ENCODE measurements at places on chromosomes 5 and 9.

GRCh38 chr5:39100301-39100850 is 26.2 kb upstream of the RICTOR start:
- no peak for DNase-seq

- no peak for DNase-seq
Observed at GRCh38 chr9:134489621-134490408, 151.8 kb upstream of the COL5A1 start.

- DNase-seq: no peak
Observed at GRCh38 chr5:143536364-143536763, 132.9 kb upstream of the NR3C1 start.

- no peak for DNase-seq
Observed at GRCh38 chr5:7659420-7659819, 191.5 kb downstream of the CFAP90 start.

GRCh38 chr5:97644206-97644605 is 461.2 kb upstream of the RIOK2 start:
- DNase-seq: no peak

DNA sequence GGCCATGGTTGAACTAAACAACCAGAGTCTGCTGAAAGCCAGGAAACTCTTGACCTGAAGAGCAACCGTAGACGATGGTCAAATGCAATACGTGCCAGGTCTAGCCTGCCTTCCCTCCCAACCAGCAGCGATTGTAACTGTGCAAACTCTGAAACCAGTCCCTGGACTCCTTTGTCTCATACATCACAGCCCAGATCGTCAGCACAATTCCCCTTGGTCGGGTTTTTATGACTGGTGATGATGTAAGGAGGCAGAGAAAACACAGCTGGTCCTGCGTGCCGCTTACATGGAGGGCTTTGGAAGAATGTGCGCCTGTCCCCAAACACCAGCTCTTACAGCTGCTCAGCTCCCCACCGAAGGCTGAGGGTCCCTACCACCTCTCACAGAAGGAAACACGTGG is 24.6 kb downstream of the SMIM23 start:
- DNase-seq: no peak

- no peak for DNase-seq
Observed at GRCh38 chr5:92002721-92003274, 619.7 kb upstream of the ARRDC3 start.

- DNase-seq: peak; percentile 11
Observed at GRCh38 chr5:129400395-129400983, 59.6 kb upstream of the ADAMTS19 start.

GRCh38 chr9:14823800-14824199 is 86.4 kb downstream of the FREM1 start:
- no peak for DNase-seq

DNA sequence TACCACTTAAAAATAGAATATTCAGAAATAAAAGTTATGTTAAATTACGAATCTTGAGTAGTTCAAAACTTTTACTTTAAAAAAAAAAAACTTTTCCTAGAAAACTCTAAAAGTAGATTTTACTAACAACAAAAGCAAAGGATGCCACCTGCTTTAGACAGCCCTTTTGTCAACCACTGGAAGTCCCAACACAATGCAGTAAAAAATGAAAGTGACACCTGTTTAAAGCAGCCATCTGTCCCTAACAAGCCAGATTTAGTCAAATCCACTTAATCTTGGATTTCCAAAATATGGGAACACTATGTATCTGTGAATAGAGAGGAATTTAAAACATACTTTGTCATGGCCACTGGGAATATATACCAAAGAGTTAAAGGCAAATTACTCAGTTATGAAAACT is 3.8 kb downstream of the RFX3 start:
- no peak for DNase-seq

GRCh38 chr5:151051066-151051930 is 29.5 kb downstream of the TNIP1 start:
- peak; percentile 40 for DNase-seq

GRCh38 chr9:135909371-135909770 is 2.0 kb upstream of the CAMSAP1 start:
- no peak for DNase-seq

- peak; percentile 77 for DNase-seq
Observed at GRCh38 chr9:4984171-4984620, 876 bp upstream of the JAK2 start.

- no peak for DNase-seq
Observed at GRCh38 chr9:129949821-129950220, 93.2 kb downstream of the FNBP1 start.

DNA sequence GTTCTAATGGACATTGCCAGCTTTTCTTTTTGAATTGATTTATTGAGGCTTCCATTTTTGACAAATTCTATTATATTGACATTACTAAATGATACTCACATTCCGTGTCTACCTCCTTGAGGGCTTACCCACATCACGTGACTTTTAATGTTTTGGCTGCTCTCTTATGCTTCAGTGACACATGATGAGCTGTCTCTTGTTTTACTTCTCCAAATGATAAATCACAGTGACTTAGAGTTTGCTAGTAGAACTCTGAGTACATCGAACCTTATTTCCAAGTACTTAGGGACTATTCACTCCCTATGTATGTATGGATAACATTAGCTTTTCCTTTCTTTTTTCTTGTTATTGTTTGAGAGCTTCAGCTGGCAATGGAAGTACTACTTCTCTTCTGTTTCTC is 169.8 kb upstream of the KCNN2 start:
- no peak for DNase-seq

GRCh38 chr9:120443489-120443888 is 136.5 kb downstream of the CDK5RAP2 start:
- no peak for DNase-seq

GRCh38 chr5:97002983-97003382 is 67.1 kb downstream of the LNPEP start:
- no peak for DNase-seq

DNA sequence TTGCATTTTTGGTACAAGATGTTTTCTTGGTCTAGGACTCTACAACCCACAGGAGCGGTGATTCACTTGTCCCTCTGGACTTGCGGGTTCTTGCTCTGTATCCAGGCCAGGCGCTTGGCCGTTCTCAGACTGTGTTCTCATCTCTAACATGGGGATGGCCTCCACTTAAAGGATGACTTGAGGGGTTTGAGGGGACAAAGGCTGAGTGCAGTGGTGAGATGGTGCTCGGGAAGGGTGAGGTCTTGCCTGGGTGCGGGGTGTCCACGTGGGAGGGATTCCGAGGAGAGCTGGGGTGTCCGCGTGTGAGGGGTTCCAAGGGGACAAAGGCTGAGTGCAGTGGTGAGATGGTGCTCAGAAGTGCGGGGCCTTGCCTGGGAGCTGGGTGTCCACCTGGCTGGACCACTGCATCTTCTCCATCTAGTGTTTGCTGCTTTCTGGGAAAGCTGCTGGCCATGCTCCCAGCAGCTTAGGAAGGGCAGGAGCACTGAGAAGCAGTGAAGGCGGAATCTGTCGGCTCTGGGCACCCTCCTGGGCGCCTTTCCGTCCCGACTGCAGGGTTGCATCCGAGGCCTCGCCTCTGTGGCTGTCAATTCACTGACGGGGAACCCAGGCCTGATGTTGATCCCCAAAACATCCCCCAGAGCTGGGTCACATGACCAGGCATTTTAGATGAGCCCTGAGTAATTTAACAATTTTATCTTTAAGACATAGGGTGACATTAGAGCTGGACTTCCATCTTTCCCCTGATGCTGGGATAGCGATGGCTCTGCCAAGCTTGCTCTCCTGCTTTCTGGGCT is 280.5 kb upstream of the IRX4 start:
- DNase-seq: no peak

GRCh38 chr9:133443982-133444381 is 15.8 kb upstream of the CACFD1 start:
- DNase-seq: no peak

- no peak for DNase-seq
Observed at GRCh38 chr5:14374100-14374499, 207.5 kb upstream of the OTULINL start.

- DNase-seq: peak; percentile 5
Observed at GRCh38 chr5:115785381-115786065, 30.9 kb downstream of the CDO1 start.

- no peak for DNase-seq
Observed at GRCh38 chr5:100575815-100576214, 40.6 kb downstream of the FAM174A start.

DNA sequence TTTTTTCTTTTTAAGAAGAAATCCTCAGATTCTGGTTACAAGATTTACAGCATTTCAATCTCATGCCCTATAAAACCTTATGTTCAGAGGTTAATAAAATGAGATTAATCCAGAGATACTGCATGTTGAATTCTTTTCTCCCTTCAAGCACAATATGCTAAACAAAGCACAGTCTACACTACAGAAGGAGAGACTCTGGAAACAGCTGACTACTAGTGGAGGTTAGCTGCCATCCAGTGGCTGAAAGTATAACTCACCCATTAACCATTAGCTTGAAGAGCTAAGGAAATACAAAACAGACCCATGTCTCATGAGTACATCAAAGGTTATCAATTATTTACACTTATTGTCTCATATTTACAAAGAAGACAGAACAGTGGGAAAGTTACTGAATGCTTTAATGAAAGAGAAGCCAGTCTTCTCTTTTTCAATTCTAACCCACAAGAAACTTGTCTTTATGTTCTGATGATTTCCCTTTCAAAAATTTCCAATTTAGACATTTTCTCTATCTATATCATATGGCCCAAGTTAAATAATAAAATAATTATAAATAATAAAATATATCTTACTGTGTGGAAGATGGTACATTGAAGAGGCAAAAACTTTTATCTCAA is 12.7 kb upstream of the DNAH5 start:
- DNase-seq: peak; percentile 89

DNA sequence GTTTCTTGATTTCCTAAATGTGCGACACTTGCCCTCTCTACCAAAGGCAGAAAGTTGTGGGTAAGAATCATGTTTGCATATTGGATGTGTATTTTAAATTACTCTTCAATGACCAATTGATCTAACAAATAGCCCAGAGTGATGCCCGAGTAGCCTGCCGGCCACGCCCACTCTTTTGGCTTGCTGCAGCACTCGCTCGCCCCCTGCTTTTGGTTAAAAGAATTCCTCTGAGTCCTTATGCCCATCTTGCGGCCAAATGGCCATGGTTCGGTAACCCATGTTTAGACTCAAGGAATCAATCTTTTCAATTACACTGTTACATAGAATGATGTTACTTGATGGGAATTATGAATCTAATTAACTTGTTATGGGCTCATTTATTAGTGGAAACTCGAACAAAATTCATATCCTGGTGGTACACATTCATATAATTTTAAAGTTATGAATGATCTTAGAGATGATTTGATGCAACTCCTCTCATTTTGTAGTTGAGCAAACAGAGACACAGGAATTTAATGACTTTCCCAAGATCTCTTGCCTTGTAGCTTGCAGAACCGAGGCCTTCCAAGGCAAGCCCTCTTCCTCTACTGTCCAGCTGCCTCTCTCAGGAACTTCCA is 36.5 kb downstream of the PPIC start:
- DNase-seq: no peak

DNA sequence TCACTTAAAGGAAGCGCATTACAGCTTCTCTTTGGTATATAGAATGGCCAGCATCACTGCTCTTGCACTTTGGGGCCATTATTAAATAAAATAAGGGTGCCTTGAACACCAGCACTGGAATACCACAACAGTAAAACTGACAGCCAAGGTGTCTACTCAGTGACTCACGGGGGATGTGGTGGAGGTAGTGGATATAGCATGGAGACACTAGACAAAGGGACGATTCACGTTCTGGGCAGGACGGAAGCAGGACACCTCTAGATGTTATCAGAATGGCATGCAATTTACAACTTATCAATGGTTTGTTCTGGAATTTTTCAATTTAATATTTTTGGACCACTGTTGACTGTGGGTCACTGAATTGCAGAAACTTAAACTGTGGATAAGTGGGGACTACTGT is 32.9 kb upstream of the PDE8B start:
- DNase-seq: no peak

DNA sequence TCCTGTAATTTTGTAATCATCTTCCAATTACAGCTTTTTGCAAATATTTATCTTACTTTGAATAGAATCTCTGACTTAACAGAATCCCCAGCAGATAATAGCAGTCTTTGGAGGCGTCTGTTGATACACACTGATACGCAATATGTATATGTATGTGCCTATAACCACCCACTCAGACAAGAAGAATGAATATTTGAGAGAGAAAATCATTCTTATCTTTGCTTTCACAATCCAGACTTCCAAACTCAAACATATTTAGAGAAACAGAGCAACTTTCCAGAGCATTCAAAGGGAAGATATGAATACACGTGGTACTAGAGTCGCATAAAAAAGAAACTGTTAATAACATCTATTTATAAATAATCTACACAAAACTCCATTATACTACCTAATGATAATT is 6.1 kb downstream of the RORB start:
- no peak for DNase-seq

- DNase-seq: no peak
Observed at GRCh38 chr5:27091858-27092257, 53.5 kb upstream of the CDH9 start.

- DNase-seq: no peak
Observed at GRCh38 chr9:122821278-122821943, 7.0 kb downstream of the PDCL start.

- peak; percentile 97 for DNase-seq
Observed at GRCh38 chr9:78031893-78032729, 500 bp upstream of the GNAQ start.

DNA sequence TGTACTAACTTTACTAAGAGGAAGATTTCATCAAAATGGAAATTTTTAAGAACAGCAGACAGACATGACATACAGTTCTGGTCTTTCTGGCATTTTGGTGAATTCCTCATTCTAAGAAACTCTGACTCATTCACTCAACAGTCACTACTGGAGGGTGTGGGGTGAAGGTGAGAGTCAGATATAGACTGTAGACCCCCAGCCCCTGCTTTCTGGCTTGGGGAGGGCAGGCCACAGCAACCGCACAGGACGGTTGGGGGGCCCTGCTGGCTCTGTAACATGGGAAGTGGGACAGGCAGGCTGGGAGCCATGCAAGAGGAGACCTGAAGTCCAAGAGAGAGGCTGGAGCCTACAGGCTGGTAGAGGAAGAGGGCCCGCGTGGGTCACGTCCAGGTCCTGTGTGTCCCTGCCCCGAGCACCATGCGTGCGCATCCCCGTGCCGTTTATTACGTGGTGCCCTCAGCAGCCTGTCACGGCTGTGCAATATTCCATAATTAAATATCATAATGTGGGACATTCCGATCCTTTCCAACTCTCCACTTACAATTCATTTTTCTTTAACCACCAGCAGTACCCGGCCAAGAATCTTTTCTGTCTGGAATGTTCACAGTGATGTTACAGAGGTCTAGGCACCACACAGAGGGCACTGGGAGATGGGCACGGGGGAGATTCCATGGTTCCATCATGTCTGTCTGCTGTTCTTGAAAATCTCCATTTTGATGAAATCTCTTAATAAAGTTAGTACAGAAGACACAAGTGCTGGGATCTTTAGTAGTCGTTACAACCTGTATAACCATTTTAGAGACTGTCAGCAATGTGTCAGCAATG is 75.5 kb downstream of the SEMA4D start:
- DNase-seq: no peak

DNA sequence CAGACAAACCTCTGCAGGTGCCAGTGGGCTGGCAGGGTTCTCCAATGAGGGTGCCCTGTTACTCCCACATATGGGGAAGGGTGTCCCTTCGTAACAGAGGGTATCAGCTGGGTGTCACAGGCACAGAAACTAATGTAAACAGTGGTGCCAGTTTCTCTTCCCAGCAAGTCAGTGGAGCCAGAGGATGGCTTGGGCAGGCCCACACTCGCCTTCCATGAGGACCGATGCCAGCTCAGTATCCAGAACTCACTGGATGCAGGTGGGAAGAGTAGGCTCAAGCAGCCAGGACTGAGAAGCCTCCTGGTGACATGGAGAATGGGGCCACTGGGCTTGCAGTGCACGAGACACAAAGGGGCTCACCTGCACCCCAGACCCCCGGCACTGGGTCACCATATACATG is 30.4 kb downstream of the FSTL4 start:
- DNase-seq: no peak
